Uterine smooth muscle cell (primary cell): ENCODE measurements at places on chromosomes 3 and 15. TPM values are rescaled to one million over a fixed set of nuclear protein-coding genes. Genes with fewer than 3 reads are reported as not detected.

SKIL gene
- 61.3 and 107 TPM in 2 replicates for total RNA-seq

GNAT1 gene
- not detected in 2 replicates for total RNA-seq

SLC24A5 gene
- total RNA-seq: not detected in 2 replicates

SEMA3G gene
- under 0.01 TPM in 2 replicates for total RNA-seq
